ENCODE measurements at places on chromosomes 16 and 17. TPM values are rescaled to one million over a fixed set of nuclear protein-coding genes. Genes with fewer than 3 reads are reported as not detected.

The CENPV gene
- 11.0 TPM for total RNA-seq

The CRHR1 gene
- total RNA-seq: not detected

The ZNF385C gene
- total RNA-seq: not detected

The NPEPPS gene
- 118 TPM for total RNA-seq

The SENP3 gene
- 54.3 TPM for total RNA-seq

DNA sequence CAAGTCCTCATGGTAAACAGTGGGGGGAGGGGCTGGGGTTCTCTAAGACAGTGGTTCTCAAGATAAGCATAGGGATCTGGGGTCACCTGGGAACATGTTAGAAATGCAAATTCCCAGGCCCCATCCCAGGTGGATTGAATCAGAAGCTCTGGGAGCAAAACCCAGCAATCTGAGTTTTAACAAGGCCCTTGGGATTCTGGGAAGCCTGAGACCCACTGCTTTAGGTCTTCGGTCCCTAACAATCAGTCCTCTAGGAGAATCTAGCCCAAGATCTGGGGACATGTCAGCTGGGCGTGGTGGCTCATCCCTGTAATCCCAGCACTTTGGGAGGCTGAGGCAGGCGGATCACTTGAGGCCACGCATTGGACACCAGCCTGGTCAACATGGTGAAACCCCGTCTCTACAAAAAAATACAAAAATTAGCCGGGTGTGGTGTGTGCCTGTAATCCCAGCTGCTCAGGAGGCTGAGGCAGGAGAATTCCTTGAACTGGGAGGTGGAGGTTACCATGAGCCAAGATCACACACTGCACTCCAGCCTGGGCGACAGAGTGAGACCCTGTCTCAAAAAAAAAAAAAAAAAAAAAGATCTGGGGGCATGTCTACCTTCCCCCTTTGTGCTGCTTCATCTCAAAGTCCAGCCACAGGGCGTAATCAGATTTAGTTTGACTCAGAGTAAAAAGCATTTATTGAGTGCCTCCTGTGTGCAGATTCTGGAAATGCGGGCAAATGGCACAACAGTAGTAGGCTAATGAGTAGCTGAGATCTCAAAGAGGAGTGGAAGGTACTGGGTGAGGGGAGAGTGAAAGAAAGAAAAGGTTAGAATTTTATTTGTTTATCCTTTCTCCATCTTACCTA, 8.8 kb upstream of the NR1D1 start:
- no peak for DNase-seq

DNA sequence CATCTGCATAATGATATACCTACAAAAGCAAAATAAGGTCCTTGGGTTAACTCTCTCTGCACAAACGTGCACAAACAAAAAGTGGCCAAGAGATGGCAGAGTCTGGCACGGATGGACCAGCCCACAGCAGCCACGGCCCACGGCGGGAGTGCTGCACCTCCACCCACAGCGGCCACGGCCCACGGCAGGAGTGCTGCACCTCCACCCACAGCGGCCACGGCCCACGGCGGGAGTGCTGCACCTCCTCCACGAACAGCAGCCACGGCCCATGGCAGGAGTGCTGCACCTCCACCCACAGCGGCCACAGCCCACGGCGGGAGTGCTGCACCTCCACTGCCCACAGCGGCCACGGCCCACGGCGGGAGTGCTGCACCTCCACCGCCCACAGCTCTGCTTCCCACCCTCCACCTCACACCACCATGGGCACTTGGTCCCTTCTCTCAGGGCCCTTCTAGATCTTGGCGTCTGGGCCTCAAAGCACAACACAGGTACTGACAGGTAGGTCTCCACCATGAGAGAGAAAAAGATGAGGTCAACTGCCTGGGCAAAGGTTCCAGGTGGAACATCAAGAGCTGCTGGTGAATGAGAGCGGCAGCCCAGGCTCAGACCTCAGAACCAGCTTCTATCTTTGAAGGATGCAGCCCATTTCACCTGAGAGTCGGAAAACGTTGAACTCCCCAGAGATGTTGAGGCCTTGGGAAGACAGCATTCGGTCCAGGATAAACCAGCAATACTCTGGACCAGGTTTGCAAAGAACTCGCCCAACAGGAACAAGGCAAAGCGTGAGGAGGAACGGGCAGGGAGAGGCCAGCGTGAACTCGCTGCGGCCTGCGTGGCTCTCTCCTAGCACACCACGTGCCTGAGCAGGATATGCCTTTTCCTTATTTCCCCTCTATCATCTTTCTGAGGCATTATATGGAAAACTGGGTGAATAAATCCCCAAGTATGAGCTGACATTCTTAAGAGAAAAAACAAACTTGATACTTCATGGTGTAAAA, 124.5 kb downstream of the ZNF778 start:
- DNase-seq: no peak

The ADCY7 gene
- total RNA-seq: 40.4 TPM

The CCP110 gene
- total RNA-seq: 28.6 TPM

DNA sequence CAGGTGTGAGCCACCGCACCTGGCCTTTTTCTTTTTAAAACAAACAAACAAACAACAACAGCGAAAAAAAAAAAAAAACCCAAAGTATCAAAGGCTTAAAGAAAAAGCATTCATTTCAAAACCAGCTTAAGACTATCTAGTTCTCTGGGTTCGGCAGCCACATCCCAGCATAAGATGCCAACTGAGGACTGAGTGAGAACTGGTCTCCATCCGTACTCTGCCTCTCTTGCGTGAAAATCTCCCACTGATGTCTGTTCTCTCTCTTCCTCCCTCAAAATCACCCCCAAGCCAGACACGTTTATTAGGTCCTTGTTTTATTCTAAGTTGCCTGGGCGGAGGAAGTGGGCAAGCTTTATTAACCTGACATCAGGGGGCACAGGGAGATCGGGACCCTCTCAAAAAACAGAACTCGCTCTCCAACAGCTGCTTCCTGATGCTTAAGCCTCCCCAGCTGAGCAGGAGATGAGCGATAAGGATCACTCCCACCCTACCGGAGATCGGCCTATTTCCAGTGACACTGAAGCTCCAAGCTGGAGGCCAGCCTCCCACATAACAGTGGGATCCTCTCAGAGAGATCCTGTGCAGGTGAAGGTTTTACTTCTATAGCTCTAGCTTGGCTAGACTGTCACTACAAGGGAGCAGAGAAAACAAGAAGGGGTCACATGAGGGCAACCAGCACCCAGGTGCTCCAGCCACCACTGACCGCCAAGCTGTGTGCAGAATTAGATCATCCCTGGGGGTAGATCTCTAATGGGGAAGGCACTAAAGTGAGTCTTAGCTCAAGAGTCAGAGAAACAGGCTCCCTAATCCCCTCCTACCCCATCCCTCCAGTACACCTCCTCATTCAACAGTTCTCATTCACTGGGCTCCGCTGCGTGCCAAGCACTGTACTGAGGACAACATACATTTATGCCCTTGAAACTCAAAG, 13.6 kb downstream of the CDC42EP4 start:
- DNase-seq: no peak

DNA sequence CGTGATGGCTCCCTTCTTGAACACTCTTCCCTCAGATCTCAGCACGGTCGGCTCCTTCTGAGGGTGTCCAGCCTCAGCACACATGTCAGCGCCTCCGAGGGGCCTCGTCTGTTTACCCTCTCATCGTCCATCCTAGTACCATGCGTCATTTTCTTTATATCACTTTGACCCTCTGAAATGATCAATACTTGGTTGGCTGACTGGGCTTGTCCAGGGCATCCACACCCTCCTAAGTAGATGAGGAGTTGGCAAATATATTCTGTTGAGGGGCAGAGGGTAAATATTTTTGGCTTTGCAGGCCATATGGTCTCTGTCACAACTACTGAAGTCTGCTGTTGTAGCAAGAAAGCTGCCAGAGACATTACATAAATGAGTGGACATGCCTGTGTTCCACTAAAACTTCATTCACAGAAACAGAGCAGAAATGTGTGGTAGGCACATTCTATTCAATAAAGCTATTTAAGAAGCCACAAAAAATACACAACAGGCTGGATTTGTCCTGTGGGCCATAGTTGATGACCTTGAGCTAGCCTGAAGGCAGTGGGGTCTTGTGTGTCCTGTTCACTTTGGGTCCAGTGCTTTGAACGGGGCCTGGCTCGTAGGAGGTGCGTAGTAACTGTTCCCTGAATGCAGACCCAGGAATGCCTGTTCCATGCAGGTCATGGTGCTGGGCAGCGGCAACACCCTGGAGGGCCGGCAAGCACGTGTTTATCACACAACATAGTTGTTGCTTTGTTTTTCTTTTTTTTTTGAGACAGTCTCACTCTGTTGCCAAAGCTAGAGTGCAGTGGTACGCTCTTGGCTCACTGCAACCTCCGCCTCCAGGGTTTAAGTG, 185.8 kb downstream of the SNX29 start:
- DNase-seq: no peak

Measured in tibial nerve (tissue), 4 donors.